ENCODE measurements at places on chromosomes 16 and 17. TPM values are rescaled to one million over a fixed set of nuclear protein-coding genes. Genes with fewer than 3 reads are reported as not detected.

The SLC2A4 gene
- 0.20 TPM for total RNA-seq

The RPA1 gene
- total RNA-seq, result 78.7 TPM

The RHBDL3 gene
- 0.27 TPM for total RNA-seq

The MYH1 gene
- not detected for total RNA-seq

The SUMO2 gene
- 429 TPM for total RNA-seq

The KIF1C gene
- 65.9 TPM for total RNA-seq

The TNFRSF17 gene
- total RNA-seq, result not detected

The EVPLL gene
- total RNA-seq, result 1.4 TPM

The EMC6 gene
- total RNA-seq, result 42.9 TPM

DNA sequence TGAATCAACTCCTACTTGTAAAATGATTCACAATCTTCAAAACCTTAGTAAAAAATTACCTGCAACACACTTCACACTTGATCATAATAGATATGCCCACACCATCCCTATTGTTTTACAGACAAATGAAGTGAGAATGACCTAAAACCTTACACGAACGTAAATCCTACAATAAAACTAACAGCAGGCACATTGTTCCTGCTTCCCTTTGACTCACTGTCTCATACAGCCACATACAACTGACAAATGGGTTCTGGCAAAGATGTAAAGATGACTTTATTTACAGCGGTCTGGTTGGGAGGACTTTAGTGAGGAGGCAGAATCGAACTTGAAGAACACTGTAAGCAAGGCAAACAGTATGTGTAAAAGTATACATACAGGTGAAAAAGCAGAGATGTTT is 188.7 kb downstream of the MYO1D start:
- DNase-seq, result no peak

- DNase-seq, result peak; percentile 17
Measured at GRCh38 chr16:9415545-9415944, 324.1 kb downstream of the HAPSTR1 start.

DNA sequence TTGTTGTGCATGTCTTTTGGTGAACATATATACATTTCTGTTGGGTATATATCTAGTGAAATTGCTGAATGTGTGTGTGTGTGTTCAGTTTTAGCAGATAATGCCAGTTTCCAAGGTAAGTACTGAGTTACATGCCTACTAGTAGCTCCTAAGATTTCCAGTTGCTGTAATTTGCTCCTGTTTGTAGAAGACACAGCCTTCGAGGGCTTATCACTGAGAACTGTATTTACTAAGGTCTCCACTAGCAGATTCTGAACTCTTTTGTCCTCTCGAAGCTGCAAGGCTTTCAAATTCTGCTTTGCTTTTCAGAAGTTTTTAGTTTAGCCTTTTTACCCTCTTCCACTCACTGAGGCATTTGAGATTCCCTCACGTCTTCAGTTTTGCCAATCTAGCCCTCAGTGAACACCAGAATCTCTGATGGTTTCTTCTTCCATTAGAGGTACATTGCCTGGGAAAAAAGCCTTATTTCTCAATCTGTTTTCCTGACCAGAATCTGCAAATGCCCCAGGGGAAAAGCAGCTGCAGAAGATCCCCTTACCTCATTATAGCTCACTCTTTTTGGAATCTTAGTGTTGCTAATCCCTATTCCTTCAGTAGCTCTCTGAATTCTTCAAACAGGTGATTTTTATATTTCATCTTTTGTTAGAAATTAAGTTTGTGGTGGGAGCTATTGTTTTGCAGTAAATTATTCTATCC is 52.9 kb downstream of the NF1 start:
- no peak for DNase-seq

DNA sequence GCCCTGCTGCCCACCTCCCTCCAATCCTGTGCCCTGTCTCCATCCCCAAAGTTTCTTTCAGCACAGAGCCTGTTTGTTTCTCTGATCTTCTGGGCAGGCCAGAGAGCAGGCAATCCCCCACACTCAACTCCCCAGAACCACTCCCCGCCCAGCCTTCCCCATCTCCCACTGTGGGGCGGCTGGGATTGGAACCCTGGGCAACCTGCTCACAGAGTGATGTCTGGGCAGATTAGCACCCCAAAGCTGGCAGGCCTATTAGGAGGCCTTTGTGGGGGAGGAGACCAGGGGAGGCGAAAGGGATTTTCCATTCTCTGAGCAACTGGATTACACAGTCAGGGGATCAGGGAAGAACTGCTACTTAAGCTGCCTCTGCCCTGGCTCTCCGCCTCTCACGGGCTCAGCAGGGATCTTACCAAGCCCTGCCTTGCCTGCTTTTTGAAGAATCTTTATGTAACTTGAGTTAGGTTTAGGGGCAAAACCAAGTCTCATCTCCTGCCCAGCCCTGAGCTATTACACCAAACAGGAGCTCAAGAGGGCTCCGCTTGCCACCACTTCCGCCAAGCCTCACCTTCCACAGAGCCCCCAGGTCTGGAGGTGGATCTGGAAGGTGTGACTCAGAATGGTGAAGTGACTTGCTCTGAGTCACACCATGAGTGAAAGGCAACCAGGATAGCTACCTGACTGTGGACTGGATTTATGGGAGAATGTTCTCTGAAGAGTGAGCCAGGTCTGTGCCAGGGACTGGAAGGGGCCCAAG is 16.0 kb upstream of the LHX1 start:
- DNase-seq, result peak; percentile 96

DNA sequence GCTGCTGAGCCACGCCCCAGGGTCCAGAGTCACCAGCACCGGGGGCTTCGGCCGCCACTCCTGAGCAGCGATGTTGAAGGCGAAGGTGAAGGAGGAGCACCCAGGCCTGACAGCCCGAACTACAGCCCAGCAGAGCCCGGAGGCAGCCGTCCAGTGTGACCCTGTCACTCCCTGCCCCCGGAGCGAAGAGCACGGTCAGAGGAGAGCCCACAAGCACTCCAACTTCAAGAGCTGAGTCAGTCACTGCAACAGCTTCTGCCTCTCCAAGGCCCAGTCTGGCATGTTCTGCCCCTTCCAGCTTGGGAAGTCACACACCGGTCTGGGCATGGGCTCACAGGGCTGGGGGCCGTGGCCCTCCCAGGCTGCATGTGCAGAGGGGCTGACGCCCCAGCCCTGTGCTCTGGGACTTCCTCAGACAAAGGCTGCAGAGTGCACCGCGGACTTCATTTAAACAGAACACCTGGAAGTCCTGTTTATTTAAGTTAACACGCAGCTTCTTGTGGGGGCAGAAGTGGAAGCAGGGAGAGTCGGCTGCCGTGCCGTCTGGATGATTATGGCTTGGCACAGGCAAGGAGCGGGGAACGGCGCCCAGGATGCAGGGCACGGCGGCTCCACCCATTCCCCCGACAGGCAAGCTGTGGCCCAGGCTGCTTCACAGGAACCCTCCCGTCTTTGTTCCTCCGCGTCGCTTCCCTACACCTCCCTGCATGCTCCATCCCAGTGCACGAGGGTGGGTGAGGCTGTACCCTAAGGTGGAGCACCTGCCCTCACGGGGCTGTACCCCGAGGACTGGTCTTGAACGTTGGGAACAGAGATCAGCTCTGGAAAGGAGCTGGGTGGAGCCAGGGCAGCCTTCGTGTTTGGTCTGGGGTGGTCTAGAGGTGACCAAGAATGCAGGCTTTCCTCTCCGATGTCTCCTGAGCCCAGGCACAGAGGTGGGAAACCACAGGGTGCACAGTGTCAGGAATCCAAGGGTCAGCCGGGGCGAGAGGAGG is 68.9 kb upstream of the METRNL start:
- no peak for DNase-seq

- no peak for DNase-seq
Measured at GRCh38 chr17:79732254-79732653, 1.5 kb downstream of the ENPP7 start.

- DNase-seq, result no peak
Measured at GRCh38 chr16:87252269-87252970, 64.8 kb downstream of the C16orf95 start.

GRCh38 chr16:57314161-57314785 is 29.8 kb upstream of the PLLP start:
- DNase-seq, result no peak

- DNase-seq, result no peak
Measured at GRCh38 chr16:58471209-58471975, 28.6 kb upstream of the NDRG4 start.

DNA sequence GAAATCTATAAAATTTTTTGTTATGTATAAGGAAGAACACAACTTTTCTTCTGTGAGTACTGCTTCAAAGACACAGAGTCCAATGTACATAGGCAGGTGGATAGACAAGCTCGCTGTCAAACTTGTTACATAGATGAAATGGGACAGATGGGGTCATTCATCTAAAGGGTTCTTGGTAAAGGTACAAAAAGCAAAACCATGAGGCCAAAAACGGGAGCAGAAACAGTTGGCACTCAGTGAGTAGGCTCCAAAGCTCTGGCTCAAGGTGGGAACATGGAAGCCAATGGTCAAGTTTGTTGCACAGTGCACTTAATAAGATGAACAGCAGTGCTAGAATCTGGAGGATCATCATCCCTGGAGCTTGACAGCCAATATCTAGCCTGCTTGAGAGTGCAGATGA is 979.0 kb upstream of the EEF2KMT start:
- DNase-seq, result no peak

- no peak for DNase-seq
Measured at GRCh38 chr16:23827057-23827456, 8.7 kb upstream of the PRKCB start.

GRCh38 chr16:6642271-6642670 is 690.4 kb upstream of the RBFOX1 start:
- no peak for DNase-seq

- no peak for DNase-seq
Measured at GRCh38 chr17:9878786-9879525, 26.1 kb downstream of the RCVRN start.

GRCh38 chr17:17151962-17152361 is 54.2 kb downstream of the PLD6 start:
- DNase-seq, result peak; percentile 10

GRCh38 chr16:73214825-73215677 is 167.1 kb upstream of the ZFHX3 start:
- no peak for DNase-seq

GRCh38 chr16:4053301-4053845 is 62.9 kb downstream of the ADCY9 start:
- peak; percentile 63 for DNase-seq

DNA sequence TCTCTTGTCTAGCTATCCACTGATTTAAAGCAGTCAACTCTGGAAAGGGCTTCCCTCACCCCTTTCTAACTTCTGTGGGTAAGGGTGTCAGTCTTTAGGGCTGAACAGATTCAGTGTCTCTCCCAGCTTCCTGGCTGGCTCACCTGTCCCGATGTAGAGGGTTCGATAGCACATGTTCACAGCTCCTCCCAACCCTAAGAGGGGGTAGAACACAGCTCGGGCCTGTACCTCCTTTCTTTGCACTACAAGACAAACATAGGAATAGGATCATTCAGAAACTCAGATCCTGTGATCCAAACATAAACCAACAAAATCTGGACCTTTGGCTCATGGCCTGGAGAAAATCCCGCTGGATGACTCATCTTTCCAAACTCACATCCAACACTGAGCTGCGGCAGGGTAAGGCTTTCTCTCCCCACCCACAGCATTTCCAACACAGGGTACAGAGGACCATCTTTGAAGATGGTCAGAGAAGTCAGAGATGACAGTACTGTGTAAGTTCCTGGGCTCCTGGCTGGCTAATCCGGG is 5.8 kb upstream of the DHRS13 start:
- no peak for DNase-seq

DNA sequence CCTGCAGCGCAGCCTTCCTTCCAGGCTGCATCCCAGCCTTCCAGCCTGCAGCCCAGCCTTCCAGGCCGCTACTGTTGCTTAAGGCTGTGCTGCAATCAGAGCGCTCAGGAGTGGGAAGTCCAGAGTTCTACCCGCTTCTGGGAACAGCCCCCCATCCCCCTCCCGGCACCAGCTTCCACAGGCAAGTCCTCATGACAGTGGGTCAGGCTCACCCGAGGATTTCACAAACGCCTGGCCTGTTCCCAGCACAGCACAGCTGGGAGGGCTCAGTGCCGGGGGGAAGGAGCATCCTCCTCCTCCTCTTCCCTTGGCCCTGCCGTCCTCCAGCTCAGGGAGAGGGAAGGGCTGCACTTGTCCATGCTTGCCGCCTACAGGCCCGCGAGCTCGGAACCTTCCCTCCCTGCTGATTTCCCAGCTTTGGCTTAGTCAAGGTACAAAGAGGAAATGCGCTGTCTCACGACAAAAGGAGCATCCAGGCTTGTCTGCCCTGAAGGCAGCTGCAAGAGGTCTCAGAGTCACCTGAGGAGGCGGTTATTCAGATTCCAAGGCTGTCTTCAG is 8.3 kb downstream of the SOCS3 start:
- DNase-seq, result no peak

GRCh38 chr17:65081439-65081838 is 24.9 kb upstream of the GNA13 start:
- no peak for DNase-seq

Data from Calu3 (cell line).